Renal pelvis (tissue), 12 donors: ENCODE measurements at places on chromosomes 1 and 21. TPM values are rescaled to one million over a fixed set of nuclear protein-coding genes. Genes with fewer than 3 reads are reported as not detected.
A peak's percentile ranks its signal among the peaks of the same experiment; 100 is the strongest.

- DNase-seq = no peak
These were observed 58.7 kb upstream of the GADD45A start for GRCh38 chr1:67626090-67626860.

GRCh38 chr1:110283677-110284076 is 55.5 kb upstream of the RBM15 start:
- no peak for DNase-seq

DNA sequence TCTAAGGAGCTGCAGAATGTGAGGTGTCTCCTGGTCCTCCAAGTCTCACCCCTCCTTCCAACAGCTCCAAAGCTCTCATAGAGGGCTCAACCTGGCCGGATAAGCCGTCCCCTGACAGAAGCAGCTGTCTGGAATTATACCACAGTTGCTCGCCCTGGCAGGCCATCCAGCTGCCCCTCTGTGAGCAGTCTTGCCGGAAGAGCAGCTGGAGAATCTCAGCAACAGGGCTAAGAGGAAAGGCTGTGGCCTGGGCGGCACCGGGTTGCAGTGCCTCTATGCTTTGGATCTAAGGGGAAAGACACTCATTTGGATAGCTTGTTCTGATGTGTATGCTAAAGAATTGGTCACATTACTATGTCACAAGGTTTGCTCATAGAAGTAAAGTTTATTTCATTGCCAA is 12.4 kb downstream of the TMCC2 start:
- DNase-seq = no peak

GRCh38 chr1:95115708-95116137 is 1.4 kb upstream of the TLCD4 start:
- DNase-seq = no peak

DNA sequence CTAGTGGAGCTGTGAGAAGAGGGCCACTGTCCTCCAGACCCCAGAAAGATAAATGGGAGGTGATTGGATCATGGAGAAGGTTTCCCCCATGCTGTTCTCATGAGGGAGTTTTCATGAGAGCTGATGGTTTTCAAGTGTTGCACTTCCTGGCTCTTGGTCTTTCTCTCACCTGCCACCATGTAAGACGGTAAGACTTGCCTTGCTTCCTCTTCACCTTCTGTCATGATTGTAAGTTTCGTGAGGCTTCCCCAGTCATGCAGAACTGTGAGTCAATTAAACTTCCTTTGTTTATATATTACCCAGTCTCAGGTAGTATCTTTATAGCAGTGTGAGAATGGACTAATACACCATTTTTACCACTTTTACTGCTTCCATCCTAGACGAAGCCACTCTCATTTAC is 27.6 kb downstream of the GPR88 start:
- DNase-seq = no peak

DNA sequence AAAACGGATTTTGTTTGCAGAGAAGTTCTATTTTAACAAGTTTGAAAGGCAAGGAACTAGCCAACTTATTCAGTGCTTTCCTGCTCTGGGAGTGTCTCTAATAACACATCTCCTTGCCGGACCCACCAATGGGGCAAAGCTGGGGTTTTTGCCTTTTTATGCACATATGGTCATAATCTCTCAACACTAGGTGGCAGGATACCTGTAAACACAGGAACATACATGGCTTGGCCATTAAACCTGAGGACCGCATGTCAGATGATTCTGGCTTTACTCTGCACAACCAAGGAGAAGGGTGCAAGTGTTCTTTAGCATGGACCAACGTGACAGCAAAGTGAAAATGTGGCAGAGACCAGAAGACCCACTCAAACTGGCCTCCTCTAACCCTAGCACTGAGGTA is 4.9 kb downstream of the TMEM9 start:
- no peak for DNase-seq

- DNase-seq = peak; percentile 74
These were observed 92.0 kb downstream of the CASZ1 start for GRCh38 chr1:10704368-10704882.

GRCh38 chr21:15199414-15200383 is 134.9 kb upstream of the NRIP1 start:
- DNase-seq = no peak

DNA sequence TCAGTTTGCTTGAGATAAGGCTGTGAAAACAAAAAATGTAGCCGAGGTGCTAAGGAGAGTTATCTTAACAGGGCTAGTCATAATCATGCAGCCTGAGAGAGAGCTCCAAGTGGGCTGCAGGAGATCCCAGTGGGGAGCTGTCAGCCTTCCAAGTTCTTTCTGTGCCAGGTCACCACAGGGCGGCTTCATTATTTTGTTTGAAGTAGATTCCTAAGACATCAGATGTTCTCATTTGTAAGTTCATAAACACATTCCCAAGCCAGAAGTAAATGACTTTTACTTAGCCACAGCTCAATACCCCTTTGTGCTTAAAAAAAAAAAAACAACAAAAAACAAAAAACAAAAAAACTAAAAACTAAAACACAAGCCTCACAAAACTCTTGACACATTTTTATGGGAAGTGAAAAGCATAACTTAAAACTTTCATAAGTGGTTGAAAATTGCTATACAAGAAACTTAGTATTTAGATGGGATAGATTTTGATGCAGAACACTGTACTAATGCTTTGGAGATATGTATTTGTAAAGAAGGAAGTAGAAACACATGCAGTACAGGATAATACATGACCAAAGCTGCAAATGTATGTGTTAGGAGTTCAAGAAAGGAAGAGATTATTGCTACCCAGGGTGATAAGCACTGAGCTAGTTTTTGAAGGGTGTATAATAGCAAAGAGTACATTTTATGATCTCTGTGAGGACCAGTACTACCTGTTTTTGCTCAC is 8.6 kb downstream of the CDC14A start:
- no peak for DNase-seq

DNA sequence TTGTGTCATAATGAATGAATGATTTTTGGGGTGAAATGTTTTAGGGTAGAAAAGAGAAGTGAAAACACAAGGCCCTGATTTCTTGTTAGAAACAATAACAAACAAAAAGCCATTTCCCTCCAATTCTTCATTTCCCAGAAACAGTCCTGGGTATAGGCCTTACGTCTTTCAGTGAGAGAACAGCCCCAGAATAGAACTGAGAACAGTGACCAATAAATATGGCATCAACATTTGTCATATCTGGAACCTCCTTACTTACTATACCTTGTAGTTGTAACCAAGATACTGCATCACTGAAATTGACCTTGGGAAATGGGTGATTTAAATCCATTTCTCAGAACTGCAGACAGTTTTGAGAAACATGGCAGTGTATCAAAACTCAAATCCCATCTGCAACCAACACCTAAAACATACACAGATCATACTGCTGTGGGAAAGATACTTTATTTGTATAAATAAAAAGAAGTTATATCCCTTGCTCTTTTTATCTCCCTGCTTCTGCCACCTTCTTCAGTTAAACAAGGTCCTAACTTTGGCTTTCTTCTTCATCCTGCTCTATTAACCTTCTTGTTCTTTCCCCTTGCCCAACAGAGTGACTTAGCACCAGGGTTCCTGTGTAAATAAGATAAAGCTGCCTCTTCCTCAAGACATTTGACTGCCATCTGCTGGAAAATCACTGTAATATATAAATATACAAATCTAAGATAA is 19.5 kb downstream of the XKR8 start:
- DNase-seq = peak; percentile 34

- no peak for DNase-seq
These were observed 529.3 kb upstream of the LRRC7 start for GRCh38 chr1:69038379-69038778.

- DNase-seq = no peak
These were observed 255.4 kb upstream of the ST6GALNAC5 start for GRCh38 chr1:76611770-76612445.

DNA sequence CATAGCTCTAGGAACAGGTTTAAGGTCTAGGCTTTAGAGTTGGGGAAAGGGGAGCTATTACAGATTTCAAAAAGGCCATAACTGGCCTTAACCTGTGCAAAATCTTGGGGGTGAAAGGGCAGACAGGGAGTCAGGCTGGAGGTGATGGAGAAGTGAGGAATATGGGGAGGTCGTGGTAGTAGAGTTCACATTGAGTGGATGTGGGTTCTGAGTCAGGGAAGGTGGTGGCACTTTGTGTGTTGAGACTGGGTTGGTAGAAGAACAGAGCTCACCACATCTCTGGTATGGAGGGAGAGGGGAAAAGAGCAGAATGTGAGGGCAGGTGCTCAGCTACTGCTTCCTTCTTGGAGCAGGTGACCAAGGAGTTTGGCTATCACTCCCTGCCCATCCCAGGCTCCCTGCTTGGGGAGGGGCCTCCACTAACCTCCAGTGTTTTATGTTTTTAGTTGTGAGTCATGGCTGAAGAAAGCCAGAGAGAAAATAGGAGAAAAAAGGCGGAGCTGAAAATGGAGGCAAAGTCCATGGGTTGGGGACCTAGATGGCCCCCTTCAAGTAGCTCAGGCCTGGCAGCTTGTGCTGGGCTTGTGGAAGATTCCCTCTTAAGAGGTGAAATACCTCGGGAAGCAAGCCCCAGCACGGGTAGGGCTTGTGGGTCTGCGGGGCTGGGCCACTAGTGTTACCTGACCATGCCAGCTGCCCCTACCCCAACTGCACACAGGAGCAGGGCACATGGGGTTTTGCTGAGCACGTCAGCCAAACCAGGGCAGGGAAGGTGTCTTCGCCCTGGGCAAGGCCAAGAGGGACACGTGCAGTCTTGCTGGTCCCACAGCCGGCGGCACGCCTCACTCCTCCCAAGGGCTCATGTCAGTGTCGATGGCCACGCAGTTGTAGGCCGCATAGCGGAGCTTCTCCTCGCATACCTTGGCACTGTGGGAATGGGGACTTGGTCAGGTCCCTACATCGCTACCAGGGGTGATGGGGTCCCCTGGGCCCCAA is 8.2 kb downstream of the HECTD3 start:
- no peak for DNase-seq

GRCh38 chr1:100131623-100132022 is 1.1 kb downstream of the SASS6 start:
- DNase-seq = no peak

GRCh38 chr1:184517130-184517529 is 130.3 kb downstream of the C1orf21 start:
- no peak for DNase-seq

- no peak for DNase-seq
These were observed 13.9 kb downstream of the ERRFI1 start for GRCh38 chr1:8011923-8012858.

DNA sequence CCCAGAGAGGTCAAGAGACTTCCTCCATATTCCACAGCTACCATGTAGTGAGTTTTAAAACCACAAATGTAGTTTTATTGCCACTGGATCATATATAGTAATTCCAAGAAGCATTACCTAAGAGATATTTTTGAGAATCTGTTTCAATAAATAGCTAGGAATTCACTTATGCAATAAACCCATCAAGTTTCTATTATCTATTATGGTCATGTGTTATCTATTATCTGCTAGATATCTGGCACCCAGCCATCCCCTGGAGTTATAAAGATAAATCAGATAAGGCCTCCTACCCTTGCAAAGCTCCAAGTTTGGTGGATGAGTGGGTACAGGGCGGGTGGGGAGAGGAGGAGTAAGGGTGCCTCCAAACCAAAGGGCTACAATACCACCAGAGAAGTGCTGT is 10.3 kb upstream of the VWA5B1 start:
- no peak for DNase-seq

DNA sequence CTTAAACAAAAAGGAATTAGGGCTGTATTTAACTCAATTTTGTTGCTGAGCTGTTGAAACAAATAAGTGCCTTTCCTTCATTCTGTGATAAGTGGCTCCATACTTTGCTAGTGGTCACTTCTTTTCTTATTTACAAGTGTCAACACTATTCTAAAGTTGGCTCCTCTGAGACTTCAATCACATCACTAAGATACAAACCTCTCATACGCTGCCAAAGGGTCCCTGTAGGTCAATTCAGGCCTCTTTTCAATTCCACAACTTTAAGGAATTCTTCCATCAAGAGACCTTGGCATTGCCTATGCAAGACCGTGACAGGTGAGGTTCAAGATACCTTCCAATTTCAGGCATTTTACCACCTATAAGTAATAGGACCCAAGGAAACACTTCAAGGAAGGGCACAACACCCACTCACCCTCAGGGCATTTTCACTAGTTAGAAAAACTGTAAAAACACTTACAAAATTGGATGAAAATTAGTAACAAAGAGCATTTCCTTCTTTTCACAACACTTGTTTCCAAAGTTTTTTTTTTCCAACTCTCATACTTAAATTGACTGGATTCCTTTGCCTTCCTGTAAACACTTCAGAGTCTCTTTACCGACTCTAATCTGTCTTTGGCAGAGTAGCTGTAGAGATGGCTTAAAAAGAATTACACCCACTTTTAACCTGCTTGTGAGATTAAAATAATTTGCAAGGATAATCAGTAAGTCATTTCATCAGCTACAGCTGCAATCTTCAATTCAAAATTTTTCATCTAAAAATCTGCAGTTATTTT is 24.5 kb downstream of the SERBP1 start:
- no peak for DNase-seq

- no peak for DNase-seq
These were observed 63.7 kb downstream of the MAP10 start for GRCh38 chr1:232868793-232869491.

GRCh38 chr21:40466893-40467483 is 380.0 kb downstream of the DSCAM start:
- peak; percentile 22 for DNase-seq

- peak; percentile 85 for DNase-seq
These were observed 23.8 kb downstream of the OTUD7B start for GRCh38 chr1:149986486-149987296.

GRCh38 chr1:152753586-152753985 is 4.2 kb upstream of the KPRP start:
- no peak for DNase-seq

Gene CRYAA
- not detected for polyA plus RNA-seq

Gene STUM
- 1.7 TPM for polyA plus RNA-seq

Gene CRNN
- not detected for polyA plus RNA-seq

Gene BRINP3
- 3.9 TPM for polyA plus RNA-seq

Gene CFH
- polyA plus RNA-seq = 20.4 TPM

Gene MYBPH
- polyA plus RNA-seq = 0.50 TPM

Gene LDLRAD2
- polyA plus RNA-seq = 3.7 TPM

Gene TSSK3
- 8.7 TPM for polyA plus RNA-seq

Gene TMPRSS15
- polyA plus RNA-seq = 0.36 TPM

Gene PTPN7
- polyA plus RNA-seq = 1.0 TPM

Gene SLC35F3
- 0.51 TPM for polyA plus RNA-seq
